ENCODE measurements at places on chromosomes 2 and 18. TPM values are rescaled to one million over a fixed set of nuclear protein-coding genes. Genes with fewer than 3 reads are reported as not detected.

DNA sequence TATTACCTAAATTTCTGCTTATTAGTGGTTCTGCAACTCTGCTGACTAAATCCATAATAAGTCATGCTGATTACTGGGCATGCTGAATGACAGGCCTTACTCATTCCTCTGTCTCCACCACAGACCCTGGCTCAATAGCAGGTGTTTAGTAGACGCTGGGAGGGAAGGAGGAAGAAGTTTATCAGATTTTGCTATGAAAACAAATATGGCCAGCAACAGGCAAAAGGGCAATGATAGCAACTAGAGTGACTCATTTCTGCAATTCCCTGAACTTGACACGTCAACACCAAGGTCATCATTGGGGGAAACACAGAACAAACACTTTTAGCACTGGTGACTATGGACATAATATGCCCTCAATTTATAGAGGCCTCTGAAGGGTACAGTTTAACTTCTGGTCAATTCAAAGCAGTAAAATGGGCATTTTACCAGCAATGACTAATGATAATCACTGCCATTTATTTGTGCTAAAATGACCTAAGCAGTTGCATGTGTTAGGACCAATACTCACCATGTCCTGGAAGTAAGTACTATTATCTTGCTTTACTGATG lies 35.2 kb downstream of the TMEM163 start:
- DNase-seq, result no peak

DNA sequence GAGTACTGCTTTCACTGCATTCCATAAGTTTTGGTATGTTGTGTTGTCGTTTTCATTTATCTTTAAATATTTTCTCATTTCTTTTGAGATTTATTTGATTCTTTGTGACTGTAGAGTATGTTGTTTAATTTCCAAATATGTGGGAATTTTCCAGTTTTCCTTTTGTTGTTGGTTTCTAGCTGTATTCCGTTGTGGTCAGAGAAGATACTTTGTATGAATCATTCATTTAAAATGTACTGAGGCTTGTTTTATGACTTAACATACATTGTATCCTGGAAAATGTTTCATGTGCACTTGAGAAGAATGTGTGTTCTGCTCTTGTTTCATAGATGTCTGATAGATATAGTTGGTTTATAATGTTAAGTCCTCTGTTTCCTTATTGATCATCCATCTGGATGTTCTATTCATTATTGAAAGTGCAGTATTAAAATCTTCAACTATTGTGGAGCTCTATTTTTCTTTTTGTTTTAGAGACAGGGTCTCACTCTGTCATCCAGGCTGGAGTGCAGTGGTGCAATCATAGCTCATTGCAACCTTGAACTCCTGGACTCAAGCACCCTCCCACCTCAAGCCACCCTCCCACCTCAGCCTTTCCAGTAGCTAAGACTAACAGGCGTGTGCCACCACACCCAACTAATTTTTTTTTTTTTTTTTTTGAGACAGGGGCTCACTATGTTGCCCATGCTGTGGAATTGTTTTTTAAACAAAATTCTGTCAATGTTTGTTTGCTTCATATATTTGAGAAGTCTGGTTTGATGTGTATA lies 96.8 kb downstream of the TAF4B start:
- DNase-seq, result no peak

The YES1 gene
- 23.5 TPM for total RNA-seq

DNA sequence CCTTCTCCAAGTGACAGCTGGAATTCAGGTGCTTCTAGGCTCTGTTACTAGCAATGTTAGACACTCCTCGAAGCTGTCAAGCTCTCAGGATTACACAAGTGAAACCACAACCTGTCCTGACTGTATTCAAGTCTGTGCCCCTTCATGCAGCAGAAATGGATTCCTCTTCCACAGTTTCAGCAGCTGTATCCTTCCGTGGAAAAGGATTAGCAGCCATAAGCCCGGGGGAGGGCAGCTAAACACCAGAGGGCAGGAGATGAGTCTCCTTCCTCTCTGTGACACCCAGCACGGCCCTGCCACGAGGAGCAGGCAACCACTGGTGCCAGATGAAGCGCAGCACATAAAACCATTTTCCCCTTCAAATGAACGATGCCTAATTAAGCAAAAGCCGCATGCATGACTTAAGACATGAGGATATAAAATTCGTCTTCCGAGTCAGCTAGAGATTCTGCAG lies 1.2 kb downstream of the ST3GAL5 start:
- peak; percentile 62 for DNase-seq

DNA sequence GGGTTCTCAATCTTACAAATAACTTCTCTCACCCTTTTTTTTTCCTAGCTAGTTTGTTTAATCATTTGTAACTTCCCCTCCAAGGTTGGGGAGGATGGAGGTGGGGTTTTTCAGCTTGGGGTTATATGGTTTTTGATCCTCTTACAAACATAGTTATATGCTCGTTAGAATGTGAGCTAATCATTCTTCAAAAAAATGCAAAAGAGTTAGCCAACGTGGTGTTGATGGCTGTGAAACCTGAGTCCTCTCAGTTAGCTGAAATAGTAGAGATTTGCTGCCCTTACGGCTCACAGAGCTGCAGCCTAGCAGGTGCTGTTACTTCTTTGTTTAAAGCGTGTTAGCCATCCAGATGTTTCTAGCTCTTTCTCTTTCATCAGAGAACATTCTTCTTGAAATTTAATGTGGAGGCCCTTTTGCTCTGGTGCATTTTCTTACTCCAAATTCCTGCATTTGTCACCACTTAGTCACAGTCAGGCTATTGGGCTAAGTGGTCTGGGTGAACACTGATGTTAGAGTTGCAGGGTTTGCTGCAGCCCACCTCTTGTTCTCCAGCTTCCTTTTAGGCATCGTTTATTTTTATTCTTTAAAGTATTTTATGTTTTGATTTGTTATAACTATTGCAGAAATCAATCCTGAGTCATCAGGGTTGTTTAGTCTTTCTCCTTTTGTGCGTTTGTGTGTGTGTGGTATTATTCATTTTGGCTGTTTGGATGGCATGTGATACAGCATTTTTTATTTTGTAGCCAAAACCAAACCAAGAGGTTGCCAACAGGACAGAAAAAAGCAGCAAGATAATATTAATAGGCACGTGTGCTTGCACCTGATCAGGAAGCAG lies 41.1 kb downstream of the LIMS1 start:
- DNase-seq, result no peak

Data from heart left ventricle (tissue), 16 donors.